ENCODE measurements at places on chromosomes 1 and 21.

- DNase-seq = peak; percentile 70
Observed at GRCh38 chr1:155324717-155325602, 4.3 kb downstream of the RUSC1 start.

DNA sequence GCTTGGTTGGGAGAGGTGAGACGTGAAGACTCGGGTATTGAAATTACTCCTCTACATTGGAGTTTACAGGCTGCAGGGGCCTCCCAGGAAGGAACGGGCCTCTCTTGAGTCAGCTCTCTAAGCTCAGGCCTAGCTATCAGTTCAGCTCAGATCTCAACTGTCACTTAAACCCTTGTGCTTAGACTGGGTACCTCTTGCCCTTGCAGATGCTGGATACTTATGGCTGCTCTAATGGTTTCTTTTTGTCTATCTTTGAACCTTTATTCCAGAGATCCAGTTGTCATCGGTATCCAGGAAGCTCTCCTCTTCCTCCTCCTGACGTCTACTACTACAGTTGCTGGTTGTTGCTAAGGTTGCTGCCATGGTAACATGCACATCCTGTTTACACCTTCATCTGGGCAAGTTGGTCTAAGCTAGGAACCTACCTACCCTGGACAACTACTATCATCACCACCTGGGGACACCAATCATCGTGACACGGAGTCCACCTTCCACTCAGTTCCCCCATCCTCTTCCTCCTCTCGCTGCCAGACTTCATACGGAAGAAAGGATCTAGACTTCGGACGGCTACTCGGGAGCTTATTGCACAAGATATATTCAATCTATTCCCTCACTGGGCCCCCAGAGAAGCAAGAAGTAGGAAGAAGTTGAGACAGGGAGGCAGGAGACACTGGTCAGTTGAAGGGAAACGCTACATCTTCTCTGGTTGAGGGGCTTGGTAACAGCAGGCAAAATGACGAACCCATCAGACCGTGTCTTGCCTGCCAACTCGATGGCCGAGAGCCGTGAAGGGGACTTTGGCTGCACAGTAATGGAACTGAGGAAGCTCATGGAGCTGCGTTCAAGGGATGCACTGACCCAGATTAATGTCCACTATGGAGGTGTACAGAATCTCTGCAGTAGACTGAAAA, 56.1 kb downstream of the ATP2B4 start:
- no peak for DNase-seq

DNA sequence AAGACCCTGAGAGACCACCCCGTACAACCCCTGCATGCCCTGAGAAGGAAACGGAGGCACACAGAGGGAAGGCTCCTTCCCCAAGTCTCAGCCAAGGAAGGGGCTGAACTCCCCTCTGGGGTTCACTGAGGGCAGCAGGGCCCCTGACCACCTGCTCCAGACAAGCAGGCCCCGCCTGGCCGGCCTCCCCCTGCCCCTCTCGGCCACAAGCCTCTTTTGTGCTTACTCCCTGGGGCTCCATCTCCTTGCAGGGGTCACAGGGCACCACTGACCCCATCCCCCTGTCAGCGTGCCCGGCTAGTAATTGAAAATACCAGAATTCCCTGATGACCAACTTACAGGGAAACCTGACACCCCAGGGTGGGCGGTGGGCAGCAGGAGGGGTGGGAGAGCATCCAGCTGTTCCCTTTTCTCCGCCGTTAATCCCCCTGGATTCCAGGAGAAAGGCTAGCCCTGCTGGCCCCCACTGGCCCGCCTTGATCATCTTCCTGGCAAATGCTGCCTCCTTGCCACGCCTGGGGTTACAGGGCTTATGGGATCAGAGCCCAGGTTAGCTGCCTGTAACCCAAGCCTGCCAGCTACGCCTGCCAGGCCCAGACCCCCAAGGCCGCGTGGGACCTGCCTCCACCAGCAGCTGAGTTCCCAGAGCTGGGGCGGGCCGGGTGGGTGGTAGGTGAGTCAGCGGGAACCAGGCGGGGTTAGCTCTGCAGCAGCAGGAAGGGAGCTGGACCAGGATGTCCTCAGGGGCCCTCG, 96.1 kb downstream of the LACTBL1 start:
- DNase-seq = no peak

- peak; percentile 23 for DNase-seq
Observed at GRCh38 chr1:202143768-202144401, 652 bp downstream of the ARL8A start.

DNA sequence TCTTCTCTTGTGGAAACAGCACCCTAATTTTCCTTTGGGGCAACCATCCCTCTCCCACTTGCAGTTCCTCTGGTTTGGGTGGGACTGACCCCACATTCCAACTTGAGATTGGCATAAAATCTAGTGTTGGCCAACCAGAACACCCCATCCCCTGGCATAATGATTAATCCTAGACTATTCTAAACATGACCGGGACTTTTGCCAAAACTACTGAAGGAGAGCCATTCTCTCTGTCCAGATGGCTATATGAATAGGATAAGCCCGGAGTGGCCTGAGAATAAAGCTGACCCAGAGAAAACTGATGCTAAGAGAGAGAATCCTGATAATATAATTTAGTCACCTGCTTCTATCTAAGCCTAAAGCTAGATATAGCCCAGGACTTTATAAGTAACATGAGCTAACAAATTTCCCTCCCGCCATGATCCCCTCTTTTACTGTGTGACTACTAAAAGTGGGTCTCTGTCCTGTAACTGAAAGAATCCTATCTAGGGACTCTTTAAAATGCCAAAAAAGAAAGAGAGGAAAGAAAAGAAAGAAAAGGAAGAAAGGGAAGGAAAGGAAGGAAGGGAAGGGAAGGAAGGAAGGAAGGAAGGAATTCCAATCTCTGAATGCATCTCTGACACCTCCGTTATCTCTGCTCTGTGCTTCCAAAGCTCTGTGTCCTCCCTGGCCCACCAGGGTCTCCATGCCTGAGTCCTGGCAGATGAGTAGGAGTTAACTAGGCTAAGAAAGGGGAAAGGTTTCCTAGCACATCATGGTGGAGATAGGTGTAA, 28.0 kb upstream of the NRDC start:
- DNase-seq = peak; percentile 30

- no peak for DNase-seq
Observed at GRCh38 chr1:203663294-203663693, 36.7 kb downstream of the ATP2B4 start.

- no peak for DNase-seq
Observed at GRCh38 chr1:17567582-17567981, 28.1 kb downstream of the ARHGEF10L start.

DNA sequence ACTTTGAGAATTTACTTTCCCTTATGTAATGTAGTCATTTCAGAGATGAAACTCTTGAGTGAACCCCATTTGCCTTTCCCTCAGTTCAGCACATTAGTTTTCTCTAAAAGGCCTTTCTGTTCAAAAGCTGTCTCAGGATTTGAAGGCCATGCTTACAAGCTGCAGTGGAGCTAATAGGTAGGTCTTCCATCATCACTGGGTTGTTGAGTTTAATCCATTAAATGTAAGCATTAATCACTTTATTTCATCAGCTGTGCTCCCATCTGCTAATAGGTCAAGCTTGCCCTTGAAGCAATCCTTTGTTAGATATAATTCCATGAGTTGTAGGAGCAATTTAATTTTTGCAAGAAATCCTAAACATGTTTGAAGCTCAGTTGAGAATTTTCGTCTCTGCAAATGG, 422.2 kb upstream of the ZP4 start:
- DNase-seq = no peak

GRCh38 chr1:59282951-59283350, 13.9 kb upstream of the FGGY start:
- no peak for DNase-seq

DNA sequence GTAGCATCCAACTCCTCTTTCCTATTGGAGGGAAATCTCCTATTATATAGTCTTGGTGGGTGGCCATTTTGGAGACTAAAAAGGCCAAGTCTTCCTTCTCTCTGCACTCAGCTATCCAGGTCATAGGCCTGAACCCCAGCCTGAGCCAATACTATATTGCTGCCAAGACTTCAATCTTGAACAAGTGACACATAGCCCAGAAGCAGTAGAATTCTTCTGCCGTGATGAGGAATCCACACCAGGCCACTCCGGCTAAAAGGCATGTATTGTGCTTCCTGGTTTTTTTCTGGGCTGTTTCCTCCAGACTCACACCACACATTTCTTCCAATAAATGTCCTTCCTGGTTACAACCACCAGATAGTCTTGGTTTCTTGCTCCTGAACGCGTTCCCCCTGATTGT, 43.0 kb downstream of the ATF3 start:
- DNase-seq = no peak

GRCh38 chr1:21030181-21030580, 146.5 kb downstream of the EIF4G3 start:
- no peak for DNase-seq

DNA sequence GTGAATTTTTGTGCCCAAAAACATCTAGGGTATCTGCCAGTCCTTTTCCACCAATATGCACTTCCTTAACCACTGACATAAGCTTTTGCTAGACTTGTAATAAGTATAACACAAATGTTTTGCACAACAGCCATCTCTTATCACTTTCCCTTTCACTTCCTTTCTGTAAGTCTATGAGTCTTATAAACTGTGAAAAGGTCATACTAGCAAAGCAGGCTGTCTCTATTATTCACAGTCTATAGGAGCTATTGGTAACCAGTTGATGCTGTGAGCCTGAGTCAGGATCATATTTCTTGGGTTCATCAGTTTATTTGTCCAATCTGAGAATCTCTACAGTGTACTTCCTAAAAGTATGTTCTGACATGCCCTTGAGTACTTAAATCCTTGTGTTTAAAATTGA, 172.6 kb downstream of the CHRM3 start:
- no peak for DNase-seq

Data from COR-L47 (cell line).